ENCODE measurements at places on chromosomes 6 and 20.

GRCh38 chr6:87806635-87807034, 104.6 kb upstream of the AKIRIN2 start:
- DNase-seq: no peak

- DNase-seq: no peak
Measured at GRCh38 chr6:146770275-146770964, 171.6 kb downstream of the ADGB start.

- no peak for DNase-seq
Measured at GRCh38 chr20:40082436-40082835, 606.6 kb downstream of the MAFB start.

DNA sequence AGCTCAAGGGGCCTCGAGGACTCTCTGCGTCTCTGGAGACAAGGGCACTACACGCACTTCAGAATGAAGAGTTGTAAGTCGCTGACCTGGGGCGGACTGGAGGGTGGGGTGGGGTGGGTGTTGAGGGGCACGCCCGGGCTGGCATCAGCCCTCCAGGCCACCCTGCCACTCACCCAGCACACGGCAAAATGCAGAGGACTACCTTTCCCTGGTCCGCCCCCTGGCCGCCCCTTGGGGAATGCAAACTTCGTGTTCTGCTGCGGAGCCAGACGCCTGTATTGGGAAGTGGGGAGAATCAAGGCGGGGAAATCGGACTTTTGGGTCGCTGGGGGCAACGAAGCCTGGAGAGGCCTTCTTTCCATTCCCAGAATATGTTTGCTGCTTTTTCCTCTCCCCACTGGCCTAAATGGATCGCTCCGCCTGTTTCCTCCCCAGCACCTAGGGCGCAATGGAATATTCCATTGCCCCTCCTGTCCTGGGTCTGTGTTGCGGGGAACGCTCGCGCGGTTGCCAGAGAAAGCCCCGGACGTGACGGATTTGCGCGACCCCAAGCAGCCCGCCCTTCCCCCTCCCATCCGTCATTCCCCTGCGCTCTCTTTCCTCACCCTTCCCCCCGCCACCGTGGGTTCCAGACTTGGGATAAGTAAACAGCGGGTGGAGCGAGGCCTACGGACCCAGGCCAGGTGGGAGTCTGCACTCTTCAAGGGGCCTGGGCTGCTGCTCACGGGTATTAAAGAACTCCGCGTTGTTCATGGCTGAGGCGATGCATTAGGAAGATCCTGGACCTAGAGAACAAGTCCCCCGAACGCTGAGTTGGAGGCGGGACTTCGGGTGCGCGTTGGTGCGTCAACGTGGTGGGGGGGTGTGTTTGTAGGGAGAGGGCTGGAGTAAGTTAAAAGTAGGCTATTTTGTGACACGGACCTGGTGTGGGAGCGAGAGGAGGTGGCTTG, at the start of gene PPT2:
PPT2 (plus strand) TSS at position 578 of the 950 bp plus-strand sequence. CDS start 454 bp downstream, outside the sequence.
- DNase-seq: peak; percentile 80

DNA sequence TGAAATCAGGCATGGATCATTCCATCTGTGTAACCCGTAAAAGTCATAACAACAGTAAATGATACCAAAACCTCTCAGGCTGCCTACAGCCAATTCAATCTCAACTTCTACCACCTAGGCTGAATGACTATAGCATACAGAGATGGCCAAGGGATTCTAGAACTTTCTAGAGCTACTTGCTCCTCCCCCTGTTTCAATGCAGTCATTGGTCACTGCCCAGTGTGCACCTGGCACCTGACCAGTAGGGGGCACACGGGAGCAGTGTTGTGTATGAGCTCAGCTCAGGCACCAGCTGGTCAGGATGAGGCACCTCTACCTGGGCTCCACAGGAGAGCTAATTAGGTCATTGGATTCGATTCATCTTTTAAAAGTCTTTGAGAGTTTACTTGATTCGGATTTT, 86.2 kb downstream of the PLEKHG1 start:
- DNase-seq: peak; percentile 27

GRCh38 chr6:152170702-152171667, 363.5 kb downstream of the ESR1 start:
- DNase-seq: no peak

DNA sequence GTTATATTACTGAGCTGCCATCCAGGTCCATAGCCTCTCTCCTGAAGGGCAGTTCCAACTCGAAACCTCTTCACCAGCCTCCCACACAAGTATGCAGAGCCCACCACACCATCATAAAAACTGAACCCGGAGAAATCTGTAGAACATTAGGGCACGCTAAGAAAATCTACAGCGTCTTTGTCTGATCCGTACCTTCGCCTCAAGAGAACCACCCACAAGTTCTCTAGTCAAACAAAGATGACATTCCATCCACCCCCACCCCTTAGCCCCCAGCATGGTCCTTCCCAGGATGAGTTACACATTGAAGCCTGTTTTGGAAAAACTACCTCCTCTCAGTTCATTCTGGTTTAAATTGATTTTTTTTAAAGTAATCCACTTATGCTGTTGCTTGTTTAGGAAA, 219.7 kb downstream of the ZMYND8 start:
- no peak for DNase-seq

DNA sequence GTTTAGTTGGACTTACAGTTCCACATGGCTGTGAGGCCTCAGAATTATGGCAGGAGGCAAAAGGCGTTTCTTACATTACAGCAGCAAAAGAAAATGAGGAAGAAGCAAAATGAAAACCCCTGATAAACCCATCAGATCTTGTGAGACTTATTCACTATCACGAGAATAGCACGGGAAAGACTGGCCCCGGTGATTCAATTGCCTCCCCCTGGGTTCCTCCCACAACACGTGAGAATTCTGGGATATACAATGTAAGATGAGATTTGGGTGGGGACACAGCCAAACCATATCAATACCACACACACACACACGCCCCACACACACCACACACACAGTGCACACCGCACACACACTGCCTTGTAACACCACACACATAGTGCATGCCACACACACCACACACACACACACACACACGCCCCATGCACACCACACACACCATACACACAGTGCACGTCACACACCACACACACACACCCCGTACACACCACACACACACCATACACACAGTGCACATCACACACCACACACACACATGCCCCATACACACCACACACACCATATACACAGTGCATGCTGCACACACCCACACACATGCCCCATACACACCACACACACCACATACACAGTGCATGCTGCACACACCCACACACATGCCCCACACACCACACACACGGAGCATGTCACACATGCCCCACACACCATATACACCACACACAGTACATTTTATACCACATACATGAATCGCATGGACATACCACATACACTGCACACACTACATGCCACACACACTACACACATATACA, 310.5 kb downstream of the TAF4 start:
- no peak for DNase-seq

GRCh38 chr6:144377586-144378210, 92.6 kb downstream of the UTRN start:
- DNase-seq: no peak

DNA sequence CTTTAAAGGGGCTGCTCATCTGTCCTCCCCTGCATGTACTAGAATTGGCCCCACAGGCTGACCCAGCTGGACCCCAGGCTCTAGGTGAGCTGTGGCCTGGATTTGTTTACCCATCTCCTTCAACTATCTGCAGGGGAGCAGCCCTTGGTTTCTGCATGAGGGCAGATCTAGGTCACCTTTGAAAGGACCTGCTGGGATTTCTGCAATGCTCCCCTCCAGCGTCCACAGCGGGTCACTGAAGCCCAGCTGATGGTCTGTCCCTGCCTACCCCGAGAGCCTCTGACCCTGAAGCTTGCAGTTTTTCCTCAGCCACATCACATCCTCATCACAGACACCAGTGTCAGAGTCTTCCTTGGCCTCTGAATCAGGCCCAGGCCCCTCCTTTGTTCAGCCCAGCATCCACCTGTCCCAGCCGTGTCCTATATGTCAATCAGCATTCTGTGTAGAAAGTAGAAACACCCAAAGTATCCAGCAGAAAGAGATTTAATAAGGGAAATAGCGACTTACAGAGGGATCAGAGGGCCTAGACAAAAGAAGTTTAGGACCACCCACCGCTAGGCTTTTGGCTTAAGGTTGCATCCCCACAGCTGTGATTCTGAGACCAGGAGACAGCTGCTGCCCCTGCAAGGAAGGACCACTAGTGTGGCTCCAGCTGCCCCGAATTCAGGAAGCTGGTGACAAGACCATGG, 243.1 kb downstream of the LRFN2 start:
- no peak for DNase-seq

DNA sequence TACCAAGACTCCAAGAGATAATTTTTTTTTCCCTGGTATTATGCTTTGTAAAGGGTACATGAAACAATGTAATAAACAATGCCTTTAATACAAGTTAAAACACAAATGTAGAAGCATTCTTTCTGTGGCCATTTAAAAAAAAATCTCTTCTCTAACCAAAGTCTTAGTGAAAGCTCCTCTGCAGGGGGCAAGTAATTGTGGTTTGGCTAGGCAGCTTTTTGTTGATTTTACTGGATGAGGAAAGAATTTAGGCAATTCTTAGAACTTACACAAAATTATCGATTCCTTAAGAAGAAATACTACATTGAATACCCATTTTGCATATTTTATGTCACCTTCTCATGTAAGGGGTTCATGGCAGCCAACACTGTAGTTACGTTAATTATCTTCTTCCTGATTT, 12.4 kb downstream of the TFB1M start:
- DNase-seq: no peak

- DNase-seq: no peak
Measured at GRCh38 chr20:62361799-62362589, 5.1 kb downstream of the LAMA5 start.

Data from CD8-positive, alpha-beta T cell (primary cell).